ENCODE measurements at places on chromosomes 16 and 17.
A peak's percentile ranks its signal among the peaks of the same experiment; 100 is the strongest.

DNA sequence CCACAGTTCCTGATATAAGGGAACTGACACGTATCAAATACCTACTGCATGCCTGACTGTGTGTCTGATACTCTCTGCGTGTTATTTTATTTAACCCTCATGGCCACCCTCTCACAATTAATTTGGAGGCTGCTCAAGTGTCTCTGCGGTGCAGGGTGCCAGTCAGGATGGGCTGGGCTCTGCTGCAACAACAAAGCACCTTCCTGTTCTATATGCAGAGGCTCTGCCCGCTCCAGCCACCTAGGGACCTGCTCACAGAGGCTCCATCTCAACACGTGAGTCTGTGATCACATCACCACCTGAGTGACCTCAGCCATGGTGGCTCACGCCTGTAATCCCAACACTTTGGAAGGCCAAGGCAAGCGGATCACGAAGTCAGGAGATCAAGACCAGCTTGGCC, 87.1 kb downstream of the SLC39A11 start:
- DNase-seq, result no peak

- DNase-seq, result no peak
Measured at GRCh38 chr17:40791787-40792436, 7.8 kb downstream of the KRT28 start.

DNA sequence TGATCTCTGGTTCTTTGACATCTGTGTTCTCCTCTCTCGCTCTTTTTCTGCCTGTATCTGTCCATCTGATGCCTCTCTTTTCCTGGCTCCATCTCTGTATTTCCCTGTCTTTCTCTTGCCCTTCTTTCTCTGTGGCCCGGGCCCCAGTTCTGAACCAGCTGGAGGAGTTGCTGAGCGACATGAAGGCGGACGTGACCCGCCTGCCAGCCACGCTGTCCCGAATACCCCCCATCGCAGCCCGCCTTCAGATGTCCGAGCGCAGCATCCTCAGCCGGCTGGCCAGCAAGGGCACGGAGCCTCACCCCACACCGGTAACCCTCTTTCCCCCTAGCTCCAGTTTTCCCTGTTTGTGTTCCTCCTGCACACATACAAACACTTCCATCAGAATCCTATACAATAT, 5.8 kb downstream of the RNF227 start:
- DNase-seq, result no peak

GRCh38 chr16:65782611-65783600, 583.6 kb upstream of the CDH5 start:
- DNase-seq, result no peak

DNA sequence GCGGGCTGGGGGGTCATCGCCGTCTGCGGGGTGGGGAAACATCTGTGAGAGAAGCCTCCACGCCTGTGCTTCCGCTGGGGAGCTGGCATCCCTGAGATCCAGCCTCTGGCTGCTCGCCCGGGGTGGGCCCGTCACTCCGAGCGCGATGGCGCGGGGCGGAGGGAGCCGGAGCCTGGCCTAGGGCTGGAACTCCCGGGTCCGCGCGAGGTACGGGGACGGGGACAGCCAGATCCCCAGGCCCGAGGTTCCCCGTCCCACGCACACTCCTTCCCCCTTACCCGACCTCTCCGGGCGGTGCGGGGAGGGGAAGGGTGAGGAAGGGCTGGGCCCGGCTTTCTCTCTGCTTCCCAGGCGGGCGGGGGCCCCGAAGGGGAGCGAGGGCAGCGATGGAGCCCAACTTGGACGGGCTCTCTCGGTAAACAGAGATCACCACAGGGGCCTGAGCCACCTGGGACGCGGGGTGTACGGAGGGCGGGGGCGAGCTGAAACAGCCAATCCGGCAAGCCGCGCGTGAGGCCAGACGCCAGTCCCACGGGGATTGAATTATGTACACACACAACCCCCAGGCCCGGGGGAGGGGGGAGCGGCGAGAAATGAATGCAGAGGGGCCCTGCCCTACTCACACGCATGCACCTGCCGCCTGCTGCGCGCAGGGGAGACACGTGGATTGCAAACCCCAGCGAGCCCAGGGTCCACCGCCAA, at the start of gene SLC16A11:
TSS of gene SLC16A11 (minus strand) at position 596 of the 702 bp plus-strand sequence. CDS start at position 17, 579 bp downstream.
- DNase-seq, result peak; percentile 71

GRCh38 chr16:78503602-78504001, 404.1 kb downstream of the WWOX start:
- peak; percentile 63 for DNase-seq

GRCh38 chr17:78180083-78180482, 6.8 kb downstream of the TK1 start:
- DNase-seq, result no peak

GRCh38 chr16:50688083-50688482, 5.3 kb upstream of the NOD2 start:
- DNase-seq, result no peak

- no peak for DNase-seq
Measured at GRCh38 chr17:6636616-6637457, 3.7 kb downstream of the KIAA0753 start.

GRCh38 chr16:59126486-59126885, 392.4 kb upstream of the GOT2 start:
- DNase-seq, result no peak

GRCh38 chr16:86080131-86080875, 181.3 kb downstream of the IRF8 start:
- DNase-seq, result peak; percentile 29

DNA sequence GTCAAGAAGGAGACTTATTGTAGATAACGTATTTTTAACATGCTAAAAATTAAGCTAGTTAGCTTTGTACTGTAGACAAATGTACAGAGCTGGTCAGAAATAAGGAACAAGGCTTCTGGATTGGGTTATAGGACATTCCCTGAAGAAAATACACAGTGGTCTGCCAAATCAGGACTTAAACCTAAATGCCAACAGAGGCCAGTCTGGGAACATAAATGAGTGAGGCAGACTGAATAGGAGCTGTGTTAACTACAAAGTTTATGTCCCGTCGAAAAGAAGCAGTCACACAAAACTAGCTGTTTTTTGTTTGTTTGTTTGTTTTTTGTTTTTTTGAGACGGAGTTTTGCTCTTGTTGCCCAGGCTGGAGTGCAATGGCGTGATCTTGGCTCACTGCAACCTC, 120.4 kb upstream of the C17orf78 start:
- DNase-seq, result no peak

DNA sequence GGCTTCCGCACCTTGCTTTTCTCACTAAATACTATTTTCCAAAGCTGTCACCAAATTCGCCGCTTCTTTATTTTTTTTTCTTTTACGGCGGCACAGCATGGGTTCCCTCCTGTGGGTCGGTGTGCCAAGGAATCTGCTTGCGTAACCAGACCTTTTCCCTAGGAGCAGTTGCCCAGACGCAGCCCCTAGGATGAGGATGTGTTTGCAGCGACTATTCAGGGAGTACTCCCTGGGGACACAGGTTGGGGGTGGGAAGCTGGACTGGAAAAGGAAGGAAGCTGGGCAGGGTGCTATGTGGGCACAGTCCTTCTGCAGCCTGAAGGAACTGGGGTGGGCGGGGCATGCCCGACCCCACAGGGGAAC, 49.0 kb upstream of the ZCCHC14 start:
- no peak for DNase-seq

DNA sequence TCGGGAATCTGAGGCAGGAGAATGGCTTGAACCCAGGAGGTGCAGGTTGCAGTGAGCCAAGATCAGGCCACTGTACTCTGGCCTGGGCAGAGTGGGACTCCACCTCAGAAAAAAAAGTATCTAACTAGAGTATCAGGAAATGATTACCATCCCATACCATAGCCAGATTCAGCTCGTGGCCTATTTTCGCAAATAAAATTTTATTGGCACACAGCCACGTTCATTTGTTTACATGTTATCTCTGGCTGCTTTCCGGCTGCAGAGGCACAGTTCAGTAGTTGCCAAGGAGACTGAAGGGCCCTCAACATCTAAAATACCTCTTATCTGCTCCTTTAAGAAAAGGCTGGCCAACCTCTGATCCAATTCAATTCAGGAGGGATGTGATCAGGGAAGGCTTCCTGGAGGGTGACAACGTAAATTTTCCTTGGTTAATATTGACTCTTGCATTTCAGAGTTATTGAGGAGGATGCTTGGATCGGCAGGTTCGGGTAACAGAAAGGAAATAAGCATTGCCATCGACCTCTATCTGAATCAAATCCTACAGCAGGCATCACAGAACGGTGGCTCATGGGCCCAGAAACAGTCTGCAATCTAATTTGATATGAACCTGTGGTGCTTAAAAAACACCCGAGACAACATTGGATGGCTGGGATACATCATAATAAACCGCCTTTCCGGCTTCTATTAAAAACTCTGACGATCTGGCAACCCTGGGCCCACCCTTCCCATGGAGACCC, 73.8 kb downstream of the XYLT1 start:
- DNase-seq, result no peak

GRCh38 chr17:11813278-11813677, 184.0 kb downstream of the ZNF18 start:
- DNase-seq, result no peak

DNA sequence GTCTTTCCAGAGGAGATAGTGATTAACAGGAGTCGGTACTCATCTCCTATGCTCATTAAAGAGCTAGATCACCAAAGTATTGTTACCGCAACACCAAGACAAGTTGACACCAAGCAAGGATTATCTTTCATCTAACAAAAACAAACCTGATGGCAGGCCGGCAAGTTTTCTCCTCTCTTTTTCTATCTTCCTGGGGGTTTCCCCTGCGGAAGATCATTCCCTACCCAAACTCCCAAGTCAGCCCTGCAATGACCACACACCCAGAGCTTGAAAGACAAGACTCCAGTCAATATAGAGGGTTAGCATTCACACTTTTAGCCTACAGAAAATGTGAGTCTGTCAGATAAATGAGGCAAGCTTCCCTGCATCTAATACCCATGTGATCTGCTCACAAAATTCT, 312.1 kb downstream of the SOX9 start:
- DNase-seq, result no peak

- DNase-seq, result no peak
Measured at GRCh38 chr17:77011173-77012011, 129.4 kb upstream of the SEC14L1 start.

DNA sequence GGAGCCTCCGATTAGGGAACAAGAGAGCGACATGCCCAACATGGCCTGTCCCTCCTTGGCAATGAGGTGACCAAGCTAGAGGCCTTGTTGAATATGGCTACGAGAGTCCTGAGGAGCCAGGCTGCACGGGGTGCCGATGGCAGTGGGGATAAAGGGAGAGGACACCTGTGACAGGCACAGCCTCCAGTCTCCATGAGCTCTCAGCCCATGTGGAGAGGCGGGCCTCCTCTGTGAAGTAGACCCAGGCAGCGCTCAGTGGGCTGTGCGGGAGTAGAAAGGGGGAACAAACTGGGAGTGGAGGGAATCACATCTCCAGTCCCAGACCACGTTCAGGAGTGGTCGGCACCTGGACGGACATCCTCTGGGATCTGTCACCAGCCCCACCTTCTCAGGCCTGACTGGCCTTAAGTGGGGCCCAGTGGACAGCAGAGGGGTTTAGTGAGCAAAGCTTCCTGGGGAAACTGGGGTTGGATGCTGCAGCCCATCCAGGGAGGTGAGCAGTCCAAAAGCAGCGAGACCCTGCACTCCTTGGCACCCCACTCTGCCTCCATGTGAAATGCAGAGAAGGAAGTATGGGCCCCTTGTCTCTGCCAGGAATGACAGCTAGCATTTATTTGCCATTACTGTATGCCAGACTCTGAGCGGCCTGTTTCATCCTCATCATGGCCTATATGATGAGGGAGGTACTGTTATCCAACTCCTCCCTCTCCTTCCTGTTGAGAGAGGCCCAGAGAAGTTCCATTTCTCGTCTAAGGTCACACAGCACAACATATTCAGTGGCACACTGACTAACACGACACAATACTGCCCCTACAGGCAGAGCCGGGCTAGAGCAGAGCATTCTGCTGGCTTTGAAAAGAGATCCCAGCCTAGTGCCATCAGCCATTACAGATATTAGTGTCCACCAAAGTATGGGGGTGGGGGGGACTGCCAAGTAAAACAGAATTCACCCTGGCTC, 4.5 kb upstream of the TMEM92 start:
- DNase-seq, result peak; percentile 65

- no peak for DNase-seq
Measured at GRCh38 chr16:72999541-73000019, 48.3 kb downstream of the ZFHX3 start.

- DNase-seq, result no peak
Measured at GRCh38 chr16:28873543-28874201, 4.6 kb upstream of the ATP2A1 start.

GRCh38 chr16:80680046-80680445, 124.4 kb downstream of the CDYL2 start:
- DNase-seq, result no peak

- DNase-seq, result no peak
Measured at GRCh38 chr16:31009894-31010584, 399 bp downstream of the STX1B start.

GRCh38 chr16:813204-813915, 12.8 kb upstream of the GNG13 start:
- DNase-seq, result no peak

DNA sequence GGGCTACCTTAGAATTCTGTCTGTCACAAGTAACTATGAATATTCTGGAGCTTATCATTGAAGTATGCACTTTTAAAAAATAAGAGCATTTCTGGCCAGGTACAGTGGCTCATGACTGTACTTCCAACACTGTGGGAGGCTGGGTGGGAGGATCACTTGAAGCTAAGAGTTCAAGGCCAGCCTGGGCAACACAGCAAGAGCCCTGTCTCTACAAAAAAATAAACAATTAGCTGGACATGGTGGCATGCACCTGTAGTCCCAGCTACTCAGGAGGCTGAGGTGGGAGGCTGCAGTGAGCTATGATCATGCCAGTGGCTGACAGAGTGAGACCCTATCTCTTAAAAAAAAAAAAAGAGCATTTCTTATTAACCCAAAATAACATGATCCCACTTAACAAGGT, 60.0 kb upstream of the BRD7 start:
- DNase-seq, result no peak

- no peak for DNase-seq
Measured at GRCh38 chr17:37312137-37312923, 63.5 kb upstream of the C17orf78 start.

DNA sequence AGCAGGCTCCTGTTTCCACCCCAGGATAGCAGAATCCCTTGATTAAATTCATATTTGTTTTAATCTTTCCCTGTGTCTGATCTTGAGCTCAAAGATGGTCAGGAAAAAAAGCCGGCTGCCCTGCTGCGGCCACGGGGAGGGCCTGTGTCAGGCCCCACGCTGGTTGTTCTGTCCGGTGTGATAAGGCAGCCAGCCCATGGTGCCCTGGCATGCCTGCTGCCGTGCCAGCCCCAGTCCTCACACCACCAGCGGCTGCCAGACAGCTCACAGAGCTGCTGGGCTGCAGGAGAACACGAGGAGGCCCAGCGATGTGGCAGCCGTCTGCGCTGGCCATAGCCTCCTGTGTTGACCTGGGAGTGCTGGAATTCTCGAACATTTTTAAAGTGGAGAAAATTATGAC, 34.7 kb upstream of the BRD7 start:
- no peak for DNase-seq

Data from right lobe of liver (tissue), 6 donors.